ENCODE measurements at places on chromosomes 4 and X.
A peak's percentile ranks its signal among the peaks of the same experiment; 100 is the strongest.

- DNase-seq: no peak
Measured at GRCh38 chr4:160848489-160848888, 1315.3 kb downstream of the FSTL5 start.

DNA sequence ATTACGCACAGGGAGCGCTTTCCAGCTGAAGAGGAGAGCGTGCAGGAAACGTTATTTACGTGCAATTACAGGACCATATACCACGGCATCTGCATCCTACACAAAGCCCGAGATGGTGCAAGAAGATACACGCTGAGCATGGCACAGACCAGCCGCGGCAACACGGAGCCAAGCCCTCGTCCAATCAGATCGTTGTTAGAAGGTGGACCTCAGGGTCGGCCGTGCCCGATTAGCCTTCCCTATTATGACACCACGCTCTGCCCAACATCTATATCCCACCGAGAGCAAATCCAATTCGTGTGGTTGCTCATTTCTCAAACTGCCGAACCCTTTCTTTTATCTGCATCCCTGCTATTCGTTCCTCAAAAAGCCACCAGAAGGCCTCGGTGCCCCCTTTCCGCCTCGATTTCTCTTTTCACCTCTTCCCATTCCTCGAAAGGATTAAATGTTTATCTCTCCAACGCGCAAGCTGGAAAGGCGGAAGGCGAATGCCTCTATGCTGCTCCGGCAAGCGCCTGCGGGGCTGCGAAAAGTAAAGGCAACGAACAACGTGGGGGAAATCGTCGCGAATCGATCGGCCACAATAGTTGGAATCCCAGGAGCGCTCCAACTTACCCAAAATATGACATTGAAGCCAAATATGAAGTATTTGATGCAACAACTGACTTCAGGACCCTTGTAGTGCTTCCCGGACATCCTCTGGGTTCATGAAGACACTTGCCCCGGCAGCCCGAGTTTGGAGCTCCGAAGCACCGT lies 702 bp downstream of the TSPAN5 start:
- DNase-seq: peak; percentile 42

DNA sequence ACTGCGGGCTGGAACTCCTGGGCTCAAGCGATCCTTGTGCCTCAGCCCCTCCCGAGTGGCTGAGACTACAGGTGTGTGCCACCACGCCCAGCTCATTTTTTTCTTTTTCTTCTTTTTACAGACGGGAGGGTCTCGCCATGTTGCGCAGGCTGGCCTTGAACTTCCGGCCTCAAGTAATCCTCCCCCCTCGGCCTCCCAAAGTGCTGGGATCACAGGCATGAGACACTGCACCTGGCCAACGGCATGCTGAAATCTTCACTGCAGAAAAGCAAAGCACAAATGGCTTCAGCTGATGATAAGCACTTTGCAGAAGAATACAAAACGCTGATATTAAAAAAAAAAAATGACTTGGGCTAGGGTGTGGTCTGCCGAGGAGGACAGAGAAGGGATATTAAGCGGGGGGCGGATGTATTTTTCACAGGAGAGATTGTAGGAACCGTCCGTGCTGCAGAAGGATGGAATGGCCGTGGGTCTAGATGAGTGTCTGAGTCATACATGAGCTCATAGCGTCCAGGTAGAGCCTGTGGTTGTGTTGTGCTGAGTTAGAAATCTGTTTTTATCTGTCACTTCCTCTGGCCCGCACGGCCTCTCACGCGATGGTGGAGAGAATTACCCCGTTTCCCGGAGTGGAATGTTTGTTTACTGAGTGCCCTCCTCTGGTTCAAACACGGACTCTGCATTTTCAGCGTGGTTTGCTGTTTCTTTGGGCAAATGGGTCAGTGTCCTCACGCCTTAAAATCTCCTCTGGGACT lies 8.5 kb upstream of the AKAP17A start:
- DNase-seq: peak; percentile 39

- no peak for DNase-seq
Measured at GRCh38 chrX:21770631-21771321, 12.9 kb upstream of the SMPX start.

DNA sequence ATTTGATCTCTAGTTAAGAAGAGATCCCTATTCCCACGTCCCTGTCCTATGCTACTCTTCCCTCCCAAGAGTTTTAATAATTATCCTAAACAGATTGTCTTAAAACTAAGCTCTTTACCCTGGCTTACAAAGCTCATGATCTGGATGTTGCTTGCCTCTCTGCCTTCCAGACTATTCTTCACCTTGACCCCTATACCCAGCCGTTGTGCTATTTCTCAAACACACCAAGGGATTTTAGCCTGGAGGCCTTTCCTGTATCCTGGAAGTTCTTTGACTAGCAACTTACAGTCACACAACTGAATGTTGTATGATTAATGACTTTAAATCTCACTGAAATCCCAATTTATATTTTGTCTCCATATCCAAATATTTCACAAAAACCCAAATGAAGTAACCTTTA lies 314.9 kb downstream of the ADGRL3 start:
- DNase-seq: no peak

- DNase-seq: no peak
Measured at GRCh38 chr4:178242655-178243054, 800.4 kb upstream of the AGA start.

GRCh38 chr4:23290656-23291055 lies 597.9 kb downstream of the GBA3 start:
- no peak for DNase-seq

- no peak for DNase-seq
Measured at GRCh38 chrX:65642914-65643491, 24.5 kb upstream of the MSN start.

DNA sequence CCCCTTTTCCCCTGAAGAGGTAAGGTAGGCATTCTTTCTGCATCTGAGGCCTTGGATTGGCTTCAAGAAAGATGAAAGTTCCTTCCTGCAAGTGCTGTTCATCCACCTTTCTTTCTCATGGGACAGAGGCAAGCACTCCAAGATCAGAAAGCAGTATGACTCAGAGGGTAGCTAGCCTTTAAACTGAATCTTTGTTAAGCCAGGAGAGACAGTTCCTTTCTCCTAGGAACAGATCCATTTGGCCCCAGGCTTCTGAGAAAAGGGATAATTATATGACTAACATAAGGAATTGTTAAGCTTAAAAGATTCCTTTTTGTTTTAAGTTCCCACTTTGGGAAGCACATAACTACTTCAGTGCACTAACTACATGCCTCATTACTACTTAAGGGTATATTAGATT lies 192.0 kb downstream of the PPP3CA start:
- no peak for DNase-seq

All from activated T-cell treated with anti-CD3 and anti-CD28 coated beads, Interleukin-2, amount 50 U/mL, for 1 hour (primary cell).